NCI-H1105 (cell line): ENCODE measurements at places on chromosomes 6 and 20.

- no peak for DNase-seq
These were observed 75.3 kb downstream of the SLC23A2 start for GRCh38 chr20:4925842-4926530.

DNA sequence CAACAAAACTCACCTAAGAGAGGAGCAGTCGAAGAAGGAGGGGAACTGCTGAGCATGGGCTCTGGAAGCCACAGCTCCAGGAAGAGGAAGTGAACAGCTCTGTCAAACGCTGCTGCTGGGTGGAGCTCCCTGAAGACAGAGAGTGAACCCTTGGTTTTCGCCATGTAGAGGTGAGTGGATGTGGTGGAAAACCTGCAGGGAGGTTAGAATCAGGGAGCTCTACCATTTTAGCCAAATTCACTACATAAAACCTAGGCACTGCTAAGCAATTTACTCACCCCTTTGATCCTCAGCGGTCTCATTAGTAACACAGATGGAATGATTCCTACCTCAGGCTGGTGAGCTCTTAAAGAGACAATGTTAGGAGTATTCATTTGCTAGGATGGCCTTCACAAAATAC is 19.4 kb upstream of the TFAP2A start:
- DNase-seq: no peak

DNA sequence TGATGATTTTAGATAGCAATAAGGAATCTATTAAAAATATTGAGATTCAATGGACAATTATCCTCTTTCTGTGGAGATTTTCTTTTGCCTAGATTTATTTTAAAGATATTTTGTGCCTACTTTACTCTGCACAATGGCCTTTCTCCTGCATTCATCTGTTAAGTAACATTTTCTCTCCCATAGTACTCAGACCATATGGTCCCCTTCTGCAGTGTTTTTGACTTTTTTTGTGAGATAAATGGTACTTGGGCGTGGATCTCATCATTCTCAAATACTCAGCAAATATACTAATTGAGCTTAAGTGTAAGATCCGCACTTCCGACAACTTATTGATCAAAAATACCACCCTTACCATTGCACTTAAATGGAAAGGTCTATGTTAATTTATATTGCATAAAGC is 55.8 kb downstream of the PHACTR1 start:
- no peak for DNase-seq

- DNase-seq: no peak
These were observed 318.3 kb downstream of the HACE1 start for GRCh38 chr6:104541411-104541810.

GRCh38 chr6:99514089-99514488 is 1.1 kb downstream of the USP45 start:
- no peak for DNase-seq

GRCh38 chr6:93219447-93219846 is 199.9 kb downstream of the EPHA7 start:
- DNase-seq: no peak

DNA sequence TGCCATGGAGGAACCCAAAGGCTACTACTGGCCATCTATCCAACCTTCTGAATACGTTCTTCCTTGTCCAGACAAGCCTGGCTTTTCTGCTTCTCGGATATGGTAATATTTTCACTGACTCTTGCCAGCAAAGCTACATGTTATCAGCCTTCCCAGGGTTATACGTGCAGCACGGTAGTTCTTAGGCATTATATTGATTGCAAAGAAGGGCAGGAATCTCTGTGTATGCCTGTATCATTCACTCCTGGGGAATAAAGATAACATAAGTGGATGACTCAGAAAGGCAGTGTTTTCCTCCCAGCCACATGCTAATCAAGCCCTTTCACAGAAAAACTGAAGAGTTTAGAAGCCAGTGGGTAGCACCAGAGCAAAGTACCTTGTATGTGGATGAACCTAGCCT is 98.7 kb downstream of the ADGRG6 start:
- no peak for DNase-seq
